ENCODE measurements at places on chromosomes 4 and X. TPM values are rescaled to one million over a fixed set of nuclear protein-coding genes. Genes with fewer than 3 reads are reported as not detected.

The TLR7 gene
- 0.18 TPM for total RNA-seq

The ADAM29 gene
- not detected for total RNA-seq

The CXCL8 gene
- 0.41 TPM for total RNA-seq

The DACH2 gene
- total RNA-seq = not detected

DNA sequence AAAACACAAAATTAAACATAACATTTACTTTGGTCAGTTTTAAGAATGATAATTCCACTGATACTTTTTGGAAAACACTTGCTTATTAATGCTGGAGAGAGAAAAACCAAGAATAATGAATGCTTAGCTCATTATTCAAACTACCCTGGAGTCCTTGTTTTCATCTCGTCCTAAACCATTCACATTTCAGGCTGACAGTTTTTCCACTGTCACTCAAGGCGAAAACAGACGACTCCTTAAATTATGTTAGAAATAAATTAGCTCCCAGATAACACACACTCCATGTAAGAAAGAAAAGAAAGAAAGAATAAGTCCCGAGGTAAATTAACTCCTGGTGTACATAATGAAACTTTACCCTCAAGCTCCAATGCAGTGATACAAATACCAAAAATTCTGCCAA is 33.5 kb downstream of the TLR10 start:
- no peaks in the 10 kb centered on the region for H3K27me3 ChIP-seq
- H3K4me3 ChIP-seq = no peak overlapping the region
- no peaks in the 10 kb centered on the region for H3K4me1 ChIP-seq
- no peak overlapping the region for H3K27ac ChIP-seq
- H3K36me3 ChIP-seq = no peaks in the 10 kb centered on the region

DNA sequence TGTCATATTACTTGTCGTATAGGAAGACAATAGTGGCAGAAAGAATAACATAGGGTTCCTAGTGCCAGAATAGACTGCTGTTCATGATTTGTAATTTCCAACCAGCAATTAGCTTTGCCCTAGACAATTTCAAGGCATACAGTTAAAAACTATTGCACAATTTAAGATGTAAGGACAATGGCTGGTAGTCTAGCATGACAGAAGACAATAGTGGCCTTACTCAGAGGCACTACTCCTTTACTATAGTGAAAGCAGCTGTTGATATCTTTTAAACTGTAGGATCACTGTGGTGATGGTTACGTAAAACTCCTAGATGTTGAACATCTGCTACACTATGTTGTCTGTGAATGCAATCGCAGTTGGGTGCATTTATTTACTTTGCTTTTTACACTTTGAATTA is 234.5 kb downstream of the RBMX2 start:
- DNase-seq = no peak
- no peak overlapping the region for H3K4me3 ChIP-seq
- H3K4me1 ChIP-seq = no peaks in the 10 kb centered on the region
- no peaks in the 10 kb centered on the region for H3K27me3 ChIP-seq

GRCh38 chr4:151223465-151223864 is 53.5 kb upstream of the PRSS48 start:
- no peak for DNase-seq
- H3K27ac ChIP-seq = no peak overlapping the region
- H3K4me1 ChIP-seq = no peaks in the 10 kb centered on the region
- H3K4me3 ChIP-seq = no peak overlapping the region

GRCh38 chr4:37749398-37749988 is 63.3 kb upstream of the RELL1 start:
- peaks cover 16% of the 10 kb centered on the region for H3K4me1 ChIP-seq
- no peak overlapping the region for H3K4me3 ChIP-seq
- no peak for DNase-seq
- H3K36me3 ChIP-seq = no peaks in the 10 kb centered on the region
- no peak overlapping the region for H3K27ac ChIP-seq
- no peaks in the 10 kb centered on the region for H3K27me3 ChIP-seq

DNA sequence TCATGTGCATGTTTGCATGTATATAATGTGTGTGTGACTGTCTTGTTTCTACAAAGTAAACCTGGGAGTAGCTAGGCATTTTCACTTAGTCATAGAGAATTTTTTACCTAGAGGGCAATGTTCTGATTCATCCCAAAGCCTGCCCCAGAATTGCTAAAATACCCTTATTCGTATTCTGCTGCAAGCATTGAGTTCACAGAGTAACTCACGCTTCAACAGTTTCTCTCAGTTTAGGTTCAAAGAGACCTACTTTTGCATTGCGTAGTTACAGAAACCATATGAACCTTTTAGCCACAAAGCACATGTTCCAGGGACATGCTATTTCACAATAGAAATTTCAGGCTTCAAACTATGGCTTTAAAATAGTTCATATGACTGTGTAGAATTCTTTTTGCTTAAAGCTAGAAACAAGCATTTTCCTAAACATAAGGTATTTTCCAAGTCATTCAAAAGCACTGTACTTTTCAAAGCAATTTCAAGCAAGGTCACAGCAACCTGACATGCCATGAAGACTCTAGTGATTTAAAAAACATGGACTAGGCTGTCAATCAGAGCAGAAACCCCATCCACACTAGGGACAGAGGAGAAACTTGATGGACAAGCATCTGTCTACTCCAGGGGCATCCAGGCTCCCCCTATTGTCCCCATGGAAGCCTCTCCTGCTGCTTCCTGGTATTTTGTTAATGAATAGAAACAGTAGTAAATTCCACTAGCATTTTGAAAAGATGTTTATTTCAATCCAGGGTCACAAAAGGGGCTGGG is 81.5 kb upstream of the MAPK10 start:
- no peaks in the 10 kb centered on the region for H3K27me3 ChIP-seq
- no peaks in the 10 kb centered on the region for H3K4me1 ChIP-seq
- no peak overlapping the region for H3K27ac ChIP-seq
- no peak for DNase-seq
- no peaks in the 10 kb centered on the region for H3K36me3 ChIP-seq

DNA sequence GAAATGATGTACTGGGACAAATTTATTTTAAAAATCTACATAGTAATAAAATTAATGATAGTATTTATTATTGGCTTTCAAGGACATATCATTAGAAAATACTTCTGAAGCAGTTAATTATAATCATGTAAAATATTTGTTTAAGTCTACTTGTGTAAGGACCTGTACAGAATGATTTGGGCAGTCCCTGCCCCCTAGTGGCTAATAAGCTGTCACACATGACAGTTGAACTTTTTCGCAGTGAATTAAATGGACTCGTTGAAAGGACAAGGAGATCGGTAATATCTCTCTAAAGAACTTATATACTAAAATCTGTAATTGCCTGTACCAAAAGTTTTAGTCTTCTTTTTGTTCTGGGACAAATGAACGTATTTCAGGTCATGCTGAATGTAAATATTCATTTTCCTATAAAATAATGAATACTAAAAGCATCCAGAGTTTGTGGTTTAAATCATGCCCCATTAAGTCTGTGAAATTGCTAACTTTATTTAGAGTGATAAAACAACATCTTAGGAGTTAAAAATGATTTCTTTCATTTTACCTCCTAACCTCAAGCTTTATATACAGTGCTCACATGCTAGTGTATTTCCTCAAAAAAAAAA is 13.6 kb downstream of the EXOC1 start:
- no peaks in the 10 kb centered on the region for H3K4me1 ChIP-seq
- no peak overlapping the region for H3K4me3 ChIP-seq
- H3K36me3 ChIP-seq = peaks cover 54% of the 10 kb centered on the region
- H3K27me3 ChIP-seq = no peaks in the 10 kb centered on the region

- H3K27ac ChIP-seq = peak overlapping the region; percentile 37
- H3K4me3 ChIP-seq = no peak overlapping the region
Observed at GRCh38 chr4:56654238-56654632, 26.9 kb downstream of the HOPX start.

- no peak for DNase-seq
- no peaks in the 10 kb centered on the region for H3K36me3 ChIP-seq
- no peak overlapping the region for H3K4me3 ChIP-seq
- H3K27me3 ChIP-seq = no peaks in the 10 kb centered on the region
- H3K4me1 ChIP-seq = no peaks in the 10 kb centered on the region
- no peak overlapping the region for H3K27ac ChIP-seq
Observed at GRCh38 chrX:18643243-18643642, 28.7 kb downstream of the RS1 start.

Data from T-cell (primary cell).